T-cell (primary cell): ENCODE measurements at places on chromosomes 4 and X.

DNA sequence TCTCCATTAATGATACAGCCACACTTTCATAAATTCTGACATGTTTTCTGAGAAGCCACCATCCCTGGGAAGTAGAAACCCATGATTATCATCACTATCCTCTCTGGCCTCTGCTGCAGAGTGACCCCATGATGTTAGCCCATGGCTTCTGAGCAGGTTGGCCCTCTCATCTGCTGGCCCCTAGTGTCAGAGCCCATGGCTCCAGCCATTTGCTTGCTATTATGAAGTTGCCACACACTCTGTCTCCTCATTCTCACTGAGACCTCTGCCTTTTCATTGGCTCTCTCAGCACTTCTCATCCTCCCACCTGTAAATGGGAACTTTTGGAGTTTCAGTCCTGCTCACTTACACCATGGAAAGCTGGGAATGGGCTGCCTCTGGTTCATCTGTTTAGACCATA, 192.7 kb downstream of the GASK1B start:
- no peak for DNase-seq

GRCh38 chr4:184755278-184755677, 21.4 kb upstream of the CENPU start:
- DNase-seq = no peak

- no peak for DNase-seq
Measured at GRCh38 chrX:45479196-45479834, 278.6 kb upstream of the DIPK2B start.

- no peak for DNase-seq
Measured at GRCh38 chr4:68410149-68410548, 37.1 kb upstream of the TMPRSS11E start.

DNA sequence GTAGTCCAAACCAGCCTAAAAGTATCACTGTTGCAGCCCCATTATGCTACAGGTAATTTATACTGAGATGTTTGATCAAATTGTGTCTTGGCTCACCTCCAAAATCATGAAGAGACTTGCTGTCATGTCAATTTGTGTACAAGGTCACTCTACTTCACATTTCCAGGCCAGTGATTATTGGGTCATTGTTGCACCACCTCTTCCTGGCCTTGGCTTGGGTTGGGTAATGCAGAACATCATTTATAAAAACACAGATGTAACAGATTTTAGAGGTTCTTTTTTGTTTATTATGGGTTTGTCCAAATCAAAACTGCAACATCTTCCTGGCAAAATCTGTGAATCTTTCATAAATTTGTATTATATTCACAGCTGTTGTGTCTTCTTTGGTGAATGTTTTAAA, 459.5 kb downstream of the ANKRD50 start:
- no peak for DNase-seq

DNA sequence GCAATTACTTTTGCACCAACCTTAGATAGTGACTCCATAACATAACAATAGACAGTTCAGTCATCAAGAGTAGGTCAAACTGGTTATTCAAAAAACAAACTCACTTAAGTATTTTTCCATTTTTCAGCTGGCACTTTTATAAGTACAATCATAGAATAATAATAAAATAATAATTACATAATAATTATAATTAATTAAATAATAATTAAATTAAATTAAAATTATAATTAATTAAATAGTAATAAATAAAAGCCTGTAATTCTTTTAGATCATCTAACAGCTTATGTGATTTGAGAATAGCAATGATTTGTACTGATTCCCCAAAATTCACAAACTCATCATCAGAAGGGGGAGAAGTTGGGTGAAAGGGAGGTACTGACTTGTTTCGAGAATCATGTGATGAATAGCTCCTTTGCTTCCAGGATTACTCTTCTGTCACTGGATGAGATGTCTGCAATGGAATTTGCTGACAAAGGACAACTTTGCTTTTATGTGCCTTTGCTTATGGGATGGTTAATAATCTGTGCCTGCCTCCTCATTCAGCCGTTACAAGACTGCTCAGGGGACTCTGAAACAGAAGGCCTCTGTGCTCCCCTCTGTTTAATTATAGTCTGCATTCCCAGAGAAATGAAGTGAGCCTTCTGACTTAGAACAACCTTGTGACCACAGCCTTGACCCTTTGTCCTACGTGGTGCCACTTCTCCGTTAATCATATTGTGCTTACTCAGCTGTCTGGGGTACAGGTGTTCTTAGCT, 104.8 kb upstream of the ENPEP start:
- no peak for DNase-seq

GRCh38 chr4:30586850-30587249, 133.3 kb upstream of the PCDH7 start:
- DNase-seq = no peak

- DNase-seq = no peak
Measured at GRCh38 chr4:8171984-8172924, 13.6 kb upstream of the ABLIM2 start.

DNA sequence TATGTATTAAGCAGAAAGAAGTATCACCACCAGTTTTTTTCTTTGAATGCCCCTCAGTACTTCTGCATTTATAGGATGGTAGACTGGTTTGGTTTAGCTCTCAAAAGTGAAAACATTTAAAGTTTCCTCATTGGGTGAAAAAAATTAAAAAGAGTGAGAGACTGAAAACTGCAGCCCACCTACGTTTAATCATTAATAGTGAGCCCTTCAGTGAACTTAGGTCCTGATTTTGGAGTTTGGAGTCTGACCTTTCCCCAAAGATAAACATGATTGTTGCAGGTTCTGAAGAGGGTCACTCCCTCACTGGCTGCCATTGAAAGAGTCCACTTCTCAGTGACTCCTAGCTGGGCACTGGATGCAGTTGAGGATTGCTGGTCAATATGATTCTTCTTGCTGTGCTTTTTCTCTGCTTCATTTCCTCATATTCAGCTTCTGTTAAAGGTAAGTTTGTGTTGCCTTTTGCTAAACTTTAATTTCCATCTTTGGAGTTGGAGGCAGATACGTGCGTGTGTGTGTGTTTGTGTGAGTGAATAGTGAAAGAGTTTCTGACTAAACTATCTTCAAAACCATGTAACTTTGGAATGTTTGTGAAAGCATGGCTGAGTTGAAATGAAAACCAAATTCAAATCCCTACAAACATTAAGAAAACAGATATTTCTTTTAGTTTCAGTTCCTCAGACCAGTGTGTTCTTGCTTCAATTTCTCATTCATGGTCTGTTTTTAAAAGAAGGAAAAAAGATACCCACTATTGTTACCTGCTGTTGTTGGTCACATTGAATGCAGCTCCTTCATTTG, at the start of gene MTTP:
Gene MTTP (plus strand): TSS at position 295 of the 795 bp plus-strand sequence. CDS start 86 bp downstream, at position 381.
- DNase-seq = no peak

DNA sequence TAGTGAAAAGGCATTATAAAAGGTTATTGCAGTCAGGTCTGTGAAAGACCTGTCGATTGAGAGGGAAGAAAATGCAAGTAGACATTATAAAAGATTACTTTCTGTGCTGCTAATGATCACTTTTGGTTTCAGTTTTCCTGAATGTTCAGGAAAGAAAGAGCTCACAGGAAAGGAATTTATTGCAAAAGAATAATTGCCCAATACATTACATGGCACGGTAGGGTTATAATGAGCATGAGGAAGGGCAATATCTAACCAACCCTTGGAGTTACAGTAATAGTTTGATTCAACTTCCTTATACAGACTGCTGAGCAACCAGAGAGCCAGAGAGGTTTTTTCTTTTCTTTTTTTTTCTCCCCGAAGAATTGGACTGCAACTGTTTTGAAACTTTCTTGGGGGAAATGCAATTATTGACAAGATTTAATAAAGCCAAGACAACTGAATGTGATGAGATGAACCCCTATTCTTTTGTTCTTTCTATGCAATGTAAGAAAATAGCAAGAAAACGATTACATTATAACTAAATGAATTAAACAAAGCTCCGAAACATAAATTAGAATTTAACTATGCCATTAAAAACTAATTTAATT, 247.0 kb downstream of the C4orf33 start:
- DNase-seq = no peak

DNA sequence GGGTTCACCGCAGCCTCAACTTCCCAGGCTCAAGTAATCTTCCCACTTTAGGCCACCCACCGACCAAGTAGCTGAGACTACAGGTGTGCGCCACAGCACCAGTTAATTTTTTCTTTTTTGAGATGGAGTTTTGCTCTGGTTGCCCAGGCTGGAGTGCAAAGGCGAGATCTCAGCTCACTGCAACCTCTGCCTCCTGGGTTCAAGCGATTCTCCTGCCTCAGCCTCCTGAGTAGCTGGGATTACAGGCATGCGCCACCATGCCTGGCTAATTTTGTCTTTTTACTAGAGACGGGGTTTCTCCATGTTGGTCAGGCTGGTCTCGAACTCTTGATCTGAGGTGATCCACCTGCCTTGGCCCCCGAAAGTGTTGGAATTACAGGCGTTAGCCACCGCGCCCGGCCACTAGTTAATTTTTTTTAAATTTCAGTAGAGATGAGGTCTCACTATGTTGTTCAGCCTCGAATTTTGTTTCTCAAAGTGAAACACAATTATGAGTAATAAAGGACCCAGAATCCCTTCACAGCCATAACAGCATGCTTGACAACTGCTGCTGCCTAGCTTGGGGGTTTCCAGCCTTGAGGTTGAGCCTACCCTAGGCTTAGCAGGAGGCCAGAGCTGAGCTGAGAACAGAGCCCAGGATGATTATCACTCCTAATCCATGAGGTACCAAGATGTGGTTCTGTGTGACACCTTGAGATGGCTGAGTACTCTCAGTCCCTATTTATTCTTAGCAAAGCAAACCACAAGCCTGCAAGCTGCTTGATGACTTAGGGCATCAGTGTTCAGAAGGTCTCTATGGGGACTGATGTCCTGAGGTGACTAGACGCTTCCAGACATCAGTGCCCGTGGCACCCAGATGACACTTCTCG, 41.6 kb upstream of the NKRF start:
- DNase-seq = peak; percentile 48

- DNase-seq = no peak
Measured at GRCh38 chr4:147108409-147108808, 162.7 kb upstream of the TTC29 start.

DNA sequence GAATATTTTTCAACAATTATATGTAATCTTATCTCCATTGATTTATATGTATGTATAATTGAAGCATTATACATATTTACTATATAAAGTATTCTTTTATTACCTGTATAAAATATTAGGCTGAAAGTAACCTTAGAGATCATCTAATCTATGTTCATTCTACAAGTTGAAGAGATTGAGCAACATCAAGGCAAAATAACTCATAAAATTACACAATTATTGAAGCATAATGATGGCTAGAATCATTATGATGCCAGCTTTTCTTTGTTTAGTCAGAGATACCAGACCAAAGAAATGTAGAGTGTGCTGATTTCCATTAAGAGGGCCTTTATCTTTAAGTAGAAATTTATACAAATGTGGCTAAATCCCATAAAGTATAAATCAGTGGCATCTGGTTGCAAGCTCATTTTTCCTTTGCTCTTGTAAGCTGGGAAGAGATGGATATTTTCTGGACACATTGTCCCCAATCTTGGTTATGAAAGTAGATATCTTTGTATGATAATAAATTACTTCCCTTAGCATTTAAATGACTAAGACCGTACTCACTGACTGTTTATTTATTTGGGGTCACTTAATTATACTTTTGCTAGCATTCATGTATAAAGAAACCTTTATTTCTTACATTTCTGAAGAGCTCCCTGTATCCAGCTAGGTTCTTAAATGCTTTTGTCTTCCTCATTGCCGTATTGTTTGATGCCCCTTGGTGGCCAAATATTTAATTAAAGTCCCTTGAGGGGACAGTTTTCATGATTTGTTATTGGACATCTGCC, 339.8 kb downstream of the PCDH7 start:
- DNase-seq = no peak

DNA sequence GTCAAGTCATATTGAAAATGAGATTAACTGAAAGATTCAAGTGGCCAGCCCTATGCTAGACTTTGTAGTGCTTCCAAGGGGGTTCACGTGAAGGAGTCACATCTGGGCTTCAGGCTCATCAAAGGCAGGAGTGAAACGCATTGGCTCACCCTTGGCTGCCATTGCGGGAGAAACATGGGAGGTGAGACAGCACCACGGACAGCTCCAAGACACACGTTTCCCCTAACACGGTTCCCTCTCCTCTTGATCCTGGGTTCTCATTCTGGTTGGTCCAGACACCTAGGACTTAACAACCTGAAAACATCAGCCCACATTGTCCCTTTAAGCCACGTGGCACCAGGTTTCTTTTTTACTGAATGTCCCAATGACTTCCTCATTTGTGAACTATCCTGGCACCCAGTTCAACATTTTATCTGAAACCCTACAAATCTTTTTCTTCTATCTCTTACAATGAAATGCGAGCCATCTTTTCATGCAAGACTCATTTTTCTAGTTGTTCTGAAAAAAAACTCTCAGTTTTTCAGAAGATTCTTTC, 279.0 kb upstream of the VCX3A start:
- no peak for DNase-seq

- no peak for DNase-seq
Measured at GRCh38 chr4:22476011-22476410, 39.9 kb downstream of the ADGRA3 start.

DNA sequence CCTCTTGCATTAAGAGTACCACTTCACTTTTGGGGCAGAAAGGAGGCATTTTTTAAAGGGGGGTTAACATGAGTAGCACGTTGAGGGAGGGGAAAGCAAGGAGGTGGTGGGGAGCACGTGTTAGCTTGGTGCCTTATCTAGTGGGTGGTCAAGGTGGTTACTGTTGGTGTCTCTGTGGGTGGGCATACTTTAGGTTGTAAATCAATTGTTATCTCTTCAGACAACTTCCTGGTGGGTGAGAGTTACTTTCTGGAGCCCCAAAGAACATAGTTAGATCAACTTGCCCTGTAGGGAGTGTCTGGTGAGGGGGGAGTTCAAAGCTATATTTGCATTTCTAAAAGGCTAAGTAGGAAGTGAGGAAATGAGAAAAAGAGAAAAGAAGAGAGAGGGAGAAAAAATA, 297.7 kb upstream of the CLNK start:
- DNase-seq = no peak

DNA sequence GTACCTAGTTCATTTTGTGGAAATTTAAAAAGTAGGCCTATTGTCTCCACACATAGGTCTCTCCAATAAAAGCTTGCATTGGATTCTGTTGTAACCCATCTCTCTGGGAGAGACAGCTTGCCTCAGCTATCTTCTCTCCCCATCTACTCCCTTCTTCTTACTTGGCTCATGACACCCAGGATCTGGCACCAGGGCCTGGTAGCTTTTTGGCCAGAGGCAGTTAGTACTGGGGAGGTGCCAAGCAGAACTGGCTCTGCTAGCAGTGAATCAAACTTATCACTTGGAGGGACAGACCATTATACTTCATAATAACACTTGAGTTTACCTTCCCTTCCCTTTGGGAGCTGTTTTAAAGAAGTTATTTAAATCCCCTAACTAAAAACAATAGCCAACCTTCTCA, 31.8 kb downstream of the PLAC1 start:
- no peak for DNase-seq

GRCh38 chrX:20742106-20742505, 475.4 kb upstream of the RPS6KA3 start:
- DNase-seq = no peak

- DNase-seq = no peak
Measured at GRCh38 chr4:52586069-52586468, 73.0 kb downstream of the USP46 start.

GRCh38 chr4:84529169-84529751, 30.2 kb upstream of the NKX6-1 start:
- no peak for DNase-seq

GRCh38 chr4:76251441-76252270, at the start of gene FAM47E:
Gene FAM47E (plus strand): TSS chr4:76251721. CDS start chr4:76251747, 26 bp downstream.
- DNase-seq = peak; percentile 15
